ENCODE measurements at places on chromosomes 7 and 10.

GRCh38 chr7:34260279-34260678, 354.9 kb downstream of the BMPER start:
- no peak for DNase-seq

DNA sequence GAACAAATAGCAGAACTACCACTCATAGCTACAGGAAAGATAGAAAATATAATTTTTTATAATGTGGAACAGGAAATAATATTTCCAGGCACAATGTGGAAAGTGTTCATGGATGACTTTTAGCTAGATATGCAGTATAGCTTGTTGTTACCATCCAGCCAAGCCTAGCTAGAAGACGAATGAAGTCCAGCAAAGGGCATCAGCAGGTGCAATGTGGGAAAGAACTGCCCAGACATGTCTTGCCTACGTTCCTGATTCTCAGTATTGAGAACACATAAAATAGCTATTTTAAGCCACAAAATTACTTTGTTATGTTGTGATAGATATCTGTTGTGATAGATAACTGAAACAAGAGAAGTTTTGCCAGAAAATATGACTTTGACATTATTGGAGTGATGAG, 1690.0 kb upstream of the LRRTM3 start:
- no peak for DNase-seq

- no peak for DNase-seq
Measured at GRCh38 chr10:120735773-120736371, 115.3 kb upstream of the WDR11 start.

GRCh38 chr10:10233229-10233628, 784.4 kb upstream of the CELF2 start:
- no peak for DNase-seq

DNA sequence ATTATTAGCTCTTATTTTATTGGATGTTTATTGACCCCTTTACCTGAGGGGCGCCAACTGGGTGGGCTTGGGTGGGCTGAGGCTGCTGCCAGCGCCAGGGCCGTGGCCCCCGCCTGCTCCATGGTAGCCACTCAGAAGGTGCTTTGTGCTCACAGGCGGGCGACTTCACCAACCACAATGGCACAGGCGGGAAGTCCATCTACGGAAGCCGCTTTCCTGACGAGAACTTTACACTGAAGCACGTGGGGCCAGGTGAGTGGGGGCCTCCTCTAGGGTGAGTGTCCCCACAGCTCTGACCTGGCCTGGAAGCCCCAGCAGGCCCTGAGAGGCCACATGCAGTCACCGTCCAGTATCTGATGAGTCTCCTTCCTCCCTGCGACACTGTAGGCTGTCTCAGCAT, 4.1 kb downstream of the PPIF start:
- DNase-seq, result no peak

GRCh38 chr7:147903536-147904218, 686.9 kb upstream of the C7orf33 start:
- no peak for DNase-seq

GRCh38 chr10:61791216-61791615, 110.3 kb upstream of the ARID5B start:
- DNase-seq, result no peak

DNA sequence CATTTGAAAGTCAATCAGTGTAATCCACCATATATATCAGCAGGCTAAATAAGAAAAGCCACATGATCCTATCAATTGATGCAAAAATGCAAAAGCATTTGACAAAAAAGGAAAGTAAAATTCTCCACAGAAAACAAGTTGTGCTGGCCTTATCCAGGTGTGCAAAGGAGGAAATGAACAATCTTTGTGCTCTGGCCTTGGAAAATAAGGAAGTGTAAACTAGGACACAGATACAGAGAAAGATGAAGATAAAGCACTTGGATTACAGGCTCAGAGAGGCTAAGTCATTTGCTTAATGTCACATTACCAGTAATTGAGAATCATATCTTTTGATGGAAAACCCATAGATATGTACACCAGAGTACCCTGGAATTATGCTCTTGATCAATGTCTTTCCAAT, 54.5 kb downstream of the CXCL12 start:
- no peak for DNase-seq

- peak; percentile 67 for DNase-seq
Measured at GRCh38 chr7:142626420-142627035, 122.7 kb upstream of the PRSS1 start.

- DNase-seq, result no peak
Measured at GRCh38 chr7:37480041-37481031, 31.7 kb upstream of the ELMO1 start.

DNA sequence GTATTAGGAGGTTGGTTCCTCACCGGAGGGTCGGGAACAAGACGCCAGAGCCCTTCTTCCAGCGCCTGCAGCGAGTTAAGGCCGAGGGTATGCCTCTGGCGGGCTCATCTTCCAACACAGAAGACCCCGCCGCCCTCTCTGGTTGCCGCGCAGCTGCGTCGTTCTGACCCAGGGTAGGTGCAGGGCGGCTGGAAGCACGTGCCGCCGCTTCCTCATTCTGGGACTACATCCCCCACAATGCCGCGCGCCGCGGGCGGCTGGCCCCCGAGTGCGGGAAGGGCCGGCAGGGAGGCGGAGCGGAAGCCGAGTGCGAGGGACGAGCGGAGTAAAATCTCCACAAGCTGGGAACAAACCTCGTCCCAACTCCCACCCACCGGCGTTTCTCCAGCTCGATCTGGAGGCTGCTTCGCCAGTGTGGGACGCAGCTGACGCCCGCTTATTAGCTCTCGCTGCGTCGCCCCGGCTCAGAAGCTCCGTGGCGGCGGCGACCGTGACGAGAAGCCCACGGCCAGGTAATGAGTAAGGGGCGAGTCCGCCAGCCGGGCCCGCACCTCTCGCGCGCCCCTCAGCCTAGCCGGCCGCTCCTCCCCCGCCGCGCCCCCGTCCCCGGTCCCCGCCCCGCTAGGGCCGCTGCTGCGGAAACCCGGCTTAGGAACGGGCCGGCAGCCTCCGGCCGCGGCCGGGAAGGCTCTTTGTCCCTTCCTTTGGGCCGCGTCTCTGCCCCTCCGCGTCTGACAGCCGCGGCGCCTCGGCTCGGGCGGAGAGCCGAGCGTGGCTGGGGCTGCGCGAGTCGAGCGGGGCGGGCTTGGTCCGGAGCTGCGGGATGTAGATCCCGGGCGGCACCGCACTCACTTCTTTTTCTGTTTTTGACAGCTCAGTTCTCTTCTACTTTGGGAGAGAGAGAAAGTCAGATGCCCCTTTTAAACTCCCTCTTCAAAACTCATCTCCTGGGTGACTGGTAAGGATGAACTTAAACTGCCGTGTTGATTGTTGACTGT, at the start of gene CCDC126:
Gene CCDC126, plus strand, starts transcription at position 289 of the 998 bp plus-strand sequence. CDS start 13,934 bp downstream, outside the sequence.
- peak; percentile 79 for DNase-seq

DNA sequence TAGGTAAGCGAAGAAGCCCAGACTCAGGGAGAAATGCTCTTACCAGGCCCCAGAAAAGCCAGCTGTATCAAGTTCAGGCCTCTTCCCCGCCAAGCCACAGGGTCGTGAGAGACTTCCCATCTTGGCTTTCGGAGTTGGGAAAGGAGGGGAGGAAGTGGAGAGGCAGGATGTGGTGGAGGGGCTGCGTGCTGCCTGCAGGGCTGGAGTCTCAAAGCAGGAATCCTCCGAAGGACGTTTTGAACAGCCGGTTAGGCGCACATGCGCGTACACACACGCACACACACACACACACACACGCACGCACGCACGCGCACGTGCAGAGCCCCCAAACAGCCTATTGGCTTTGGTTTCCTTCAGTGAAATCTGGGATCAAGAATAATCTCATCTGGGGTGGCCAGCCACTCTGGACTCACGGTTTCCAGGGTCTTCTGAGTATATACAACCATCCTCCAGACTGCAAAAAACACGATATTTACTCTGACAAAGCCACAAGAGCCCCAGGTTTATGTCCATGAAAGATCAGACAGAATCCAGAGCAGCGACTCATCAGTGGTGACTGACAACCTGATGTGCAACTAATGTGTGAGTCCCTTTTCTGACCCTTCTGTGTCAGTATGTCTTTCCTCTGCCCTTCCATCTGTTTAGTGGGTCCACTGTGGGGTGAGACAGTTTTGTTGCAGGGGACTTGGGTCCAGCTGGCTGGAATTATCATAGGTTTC, 115.0 kb upstream of the ZNF438 start:
- no peak for DNase-seq

DNA sequence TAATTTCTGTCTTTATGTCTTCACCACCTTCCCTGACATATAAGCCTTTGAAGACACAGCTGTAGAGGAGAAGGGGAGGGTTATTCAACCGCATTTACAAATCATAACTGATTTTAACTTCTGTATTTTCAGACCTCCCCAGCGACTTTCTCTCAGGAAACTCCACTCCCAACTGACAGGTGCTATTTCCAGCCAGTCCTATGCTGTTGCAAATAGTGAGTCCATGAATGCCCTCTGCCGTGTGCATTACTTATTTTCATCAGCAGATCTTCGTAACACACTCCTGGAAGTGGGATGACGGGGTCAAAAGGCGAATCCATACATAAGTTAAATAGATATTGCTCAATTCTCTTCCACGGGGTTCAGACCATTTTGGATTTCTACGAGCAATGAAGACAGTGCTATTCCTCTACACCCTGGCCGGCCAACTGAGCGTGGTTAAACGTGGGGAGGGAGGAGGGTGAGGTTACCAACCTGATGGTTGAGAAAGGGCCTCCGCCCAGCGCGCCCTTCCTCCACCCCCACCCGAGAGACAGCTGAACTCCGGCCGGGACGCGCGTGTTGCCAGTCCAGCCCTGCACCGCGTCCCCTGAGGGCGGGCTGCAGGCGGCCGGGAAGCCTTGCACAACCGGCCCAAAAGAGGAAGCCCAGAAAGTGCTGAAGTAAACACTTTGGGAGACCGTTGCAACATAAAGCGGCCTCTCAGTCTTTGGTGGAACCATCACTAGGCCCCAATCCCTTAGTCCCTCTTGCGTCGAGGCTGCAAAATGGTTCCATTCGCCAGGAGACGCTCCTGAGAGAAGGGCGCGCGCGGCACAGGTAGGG, at the start of gene APBB1IP:
Gene APBB1IP, plus strand, starts transcription at position 705 of the 825 bp plus-strand sequence. CDS start 53,986 bp downstream, outside the sequence.
- no peak for DNase-seq

DNA sequence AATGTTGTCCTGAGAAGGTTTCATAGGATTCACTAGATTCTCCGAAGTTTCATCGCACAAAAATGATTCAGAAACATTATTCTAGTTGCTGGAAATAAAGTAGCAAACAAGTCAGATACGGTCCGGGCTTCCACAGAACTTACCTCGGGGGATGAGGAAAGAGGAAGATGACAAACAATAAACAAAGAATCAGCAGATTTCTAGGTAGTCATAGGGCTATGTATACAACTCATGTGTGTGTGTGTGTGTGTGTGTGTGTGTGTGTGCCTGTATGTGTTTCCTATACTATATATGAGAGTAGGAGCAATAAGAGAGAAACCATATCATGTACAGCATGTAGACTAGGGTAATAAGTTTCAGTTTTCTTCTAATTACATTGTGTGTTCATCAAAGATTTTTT, 16.5 kb downstream of the TMEM236 start:
- no peak for DNase-seq

- DNase-seq, result no peak
Measured at GRCh38 chr7:33868166-33868565, 37.2 kb upstream of the BMPER start.

GRCh38 chr10:110356628-110357245, 52.0 kb upstream of the SMNDC1 start:
- DNase-seq, result peak; percentile 37

Measured in activated T-cell treated with anti-CD3 and anti-CD28 coated beads for 4 hours (primary cell).